Stimulated activated CD8-positive, alpha-beta memory T cell treated with anti-CD3 and anti-CD28 coated beads, Interleukin-7, amount 100 ng/mL, for 48 hours (primary cell): ENCODE measurements at places on chromosomes 16 and 17.

- DNase-seq: no peak
Observed at GRCh38 chr17:79064026-79064425, 10.6 kb upstream of the ENGASE start.

GRCh38 chr16:1225051-1225451 is at the start of gene TPSG1:
Gene TPSG1 (minus strand): TSS chr16:1225268. CDS start chr16:1225252, 16 bp downstream.
- DNase-seq: no peak

DNA sequence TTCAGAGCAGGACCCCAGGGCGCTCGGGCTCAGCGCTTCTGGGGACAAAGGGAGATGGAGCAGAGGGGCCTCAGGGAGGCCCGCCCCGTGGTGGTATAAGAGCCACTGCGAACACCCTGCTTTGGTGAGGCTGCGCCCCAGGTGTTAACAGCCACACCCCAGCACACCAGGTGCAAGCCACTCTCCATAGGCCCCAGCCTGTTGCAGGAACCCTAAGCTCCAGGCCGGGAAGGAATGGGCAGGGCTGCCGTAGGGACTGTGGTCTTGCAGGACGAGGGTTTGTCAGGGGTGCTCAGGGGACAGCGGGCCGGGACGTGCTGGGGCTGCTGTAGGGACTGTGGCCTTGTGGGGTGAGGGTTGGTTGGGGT is 17.0 kb upstream of the SSTR5 start:
- no peak for DNase-seq

DNA sequence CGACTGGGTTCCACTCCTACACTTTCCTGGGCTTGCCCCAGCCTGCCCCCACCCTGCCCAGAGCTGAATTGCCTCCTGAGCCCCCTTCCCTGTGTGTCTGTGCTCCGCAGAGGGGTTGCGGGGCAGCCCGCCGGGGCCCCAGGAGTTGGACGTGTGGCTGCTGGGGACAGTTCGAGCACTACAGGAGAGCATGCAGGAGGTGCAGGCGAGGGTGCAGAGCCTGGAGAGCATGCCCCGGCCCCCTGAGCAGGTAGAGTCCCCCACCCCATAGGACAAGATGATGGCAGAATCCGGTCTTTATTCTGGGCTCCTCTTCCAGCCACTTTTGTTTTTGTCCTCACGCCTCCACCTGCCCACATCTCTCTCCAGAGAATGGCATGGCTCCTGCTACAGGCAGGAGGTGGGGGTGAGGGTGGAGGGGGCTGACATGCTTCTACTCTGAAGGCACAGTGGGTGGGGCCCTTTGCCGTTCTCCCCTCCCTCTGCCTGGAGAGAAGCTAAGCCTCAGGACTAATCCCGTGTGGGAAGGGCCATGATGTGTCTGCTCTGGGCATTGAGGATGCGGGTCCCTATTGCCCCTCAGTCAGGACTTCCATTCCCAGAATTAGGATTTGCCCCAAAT is 3.5 kb downstream of the ACBD4 start:
- no peak for DNase-seq

DNA sequence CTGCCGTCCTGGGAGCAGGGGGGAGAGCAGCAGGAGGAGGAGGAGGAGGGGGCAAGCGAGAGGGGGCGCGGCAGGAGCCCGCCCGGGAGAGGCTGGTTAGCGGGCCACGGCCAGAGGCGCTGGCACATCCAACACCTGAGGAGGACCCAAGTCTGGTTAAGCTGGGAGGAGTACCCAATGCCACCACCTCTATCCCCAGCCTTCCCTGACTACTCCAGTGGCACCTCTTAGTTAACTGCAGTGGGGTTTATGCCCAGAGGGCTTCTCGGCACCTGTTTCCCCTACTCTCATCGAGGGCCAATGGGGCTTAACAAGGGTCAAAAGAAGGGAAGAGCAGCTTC is 5.6 kb downstream of the PHOSPHO1 start:
- DNase-seq: no peak
